ENCODE measurements at places on chromosomes 4 and X.

- no peak for DNase-seq
Measured at GRCh38 chrX:124293810-124294209, 38.6 kb upstream of the TEX13D start.

DNA sequence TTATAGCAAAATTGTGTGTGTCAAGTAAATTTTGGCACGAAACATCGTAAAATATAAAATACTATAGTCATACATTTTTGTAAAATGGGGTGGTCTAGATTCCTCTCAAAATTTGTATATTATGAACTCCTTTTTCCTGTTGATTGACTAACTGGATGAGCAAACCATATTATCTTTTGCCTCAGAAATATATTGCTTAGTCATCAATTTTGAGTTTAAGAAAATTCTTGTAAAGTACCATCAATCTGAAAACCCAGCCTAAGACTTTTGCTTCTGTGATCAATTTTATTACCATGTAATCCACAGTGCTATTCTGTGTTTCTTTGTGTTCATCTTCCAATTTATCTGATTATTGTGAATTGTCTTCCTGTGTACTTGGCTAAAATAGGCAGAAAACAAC, 98.0 kb upstream of the PCDH18 start:
- no peak for DNase-seq

DNA sequence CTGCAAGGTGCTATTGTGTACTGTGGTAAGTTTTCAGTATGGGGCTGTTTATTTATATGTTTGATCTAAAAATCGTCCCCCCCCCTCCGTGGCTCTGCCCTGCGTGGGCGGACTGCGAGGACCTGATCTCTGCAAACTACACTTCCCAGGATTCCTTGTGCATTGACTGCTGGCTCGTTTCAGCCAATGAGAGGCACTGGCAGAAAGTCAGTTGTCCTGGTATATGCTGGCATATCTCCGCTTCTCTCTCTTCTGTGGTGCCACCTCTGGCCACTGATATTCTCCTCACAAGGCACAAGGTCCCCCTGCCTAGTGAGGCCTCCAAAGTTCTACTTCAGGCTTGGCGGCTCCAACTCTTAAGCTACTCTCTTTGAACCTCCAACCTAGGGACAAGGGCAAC, 168.8 kb upstream of the ZFP42 start:
- DNase-seq = no peak

- DNase-seq = no peak
Measured at GRCh38 chr4:131427000-131427399, 1722.1 kb upstream of the PCDH10 start.

DNA sequence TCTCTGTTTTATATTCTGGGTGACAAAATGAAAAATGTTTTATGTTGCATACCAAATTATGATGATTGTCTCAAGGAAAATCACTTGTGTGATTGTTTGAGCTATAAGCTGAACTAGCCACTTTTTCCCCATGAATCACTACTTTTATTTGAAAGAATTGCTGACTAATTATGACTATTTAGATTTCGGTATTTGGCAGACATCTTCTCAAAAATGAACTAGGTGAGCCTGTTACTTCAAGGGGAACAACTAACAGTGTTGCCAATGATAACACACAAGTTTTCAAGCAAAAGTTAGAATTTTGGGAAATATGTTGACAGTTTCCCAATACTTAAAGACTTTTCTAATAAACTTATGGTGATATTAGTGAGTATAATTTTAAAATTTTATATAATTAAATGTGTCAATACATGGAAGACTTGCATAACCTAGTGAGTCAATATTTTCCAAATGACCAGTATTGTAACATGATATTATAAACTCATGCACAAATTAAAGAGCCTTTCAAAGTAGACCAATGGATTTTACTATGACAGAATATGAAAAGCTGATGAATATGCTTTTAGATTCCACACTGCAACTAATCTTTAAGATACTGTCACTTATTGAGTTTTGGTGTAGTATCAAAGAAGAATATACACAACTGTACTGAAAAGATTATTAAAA, 187.7 kb upstream of the GATB start:
- no peak for DNase-seq

DNA sequence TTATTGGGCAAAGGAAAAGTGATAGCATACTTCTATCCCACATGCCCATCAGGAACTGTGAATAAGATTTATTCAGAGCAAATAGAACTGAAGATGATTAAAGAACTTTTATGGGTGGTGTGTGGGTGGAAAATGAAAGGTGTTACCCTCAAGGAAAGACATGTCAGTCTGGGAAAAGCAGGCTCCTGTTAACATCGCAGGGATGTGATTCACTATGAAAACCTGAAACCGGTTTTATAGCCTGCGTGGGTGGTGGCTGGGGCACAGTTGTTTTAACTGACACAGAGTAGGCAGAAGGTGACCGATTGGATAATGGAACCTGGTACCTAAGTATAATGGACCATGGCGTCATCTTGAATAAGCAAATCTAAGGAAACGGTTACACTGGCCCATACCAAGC, 61.3 kb upstream of the CASK start:
- no peak for DNase-seq

GRCh38 chr4:53365121-53365485, 758 bp downstream of the SCFD2 start:
- no peak for DNase-seq

- no peak for DNase-seq
Measured at GRCh38 chr4:153326513-153326912, 18.0 kb upstream of the MND1 start.

GRCh38 chr4:57588557-57588956, 478.4 kb upstream of the IGFBP7 start:
- DNase-seq = no peak

DNA sequence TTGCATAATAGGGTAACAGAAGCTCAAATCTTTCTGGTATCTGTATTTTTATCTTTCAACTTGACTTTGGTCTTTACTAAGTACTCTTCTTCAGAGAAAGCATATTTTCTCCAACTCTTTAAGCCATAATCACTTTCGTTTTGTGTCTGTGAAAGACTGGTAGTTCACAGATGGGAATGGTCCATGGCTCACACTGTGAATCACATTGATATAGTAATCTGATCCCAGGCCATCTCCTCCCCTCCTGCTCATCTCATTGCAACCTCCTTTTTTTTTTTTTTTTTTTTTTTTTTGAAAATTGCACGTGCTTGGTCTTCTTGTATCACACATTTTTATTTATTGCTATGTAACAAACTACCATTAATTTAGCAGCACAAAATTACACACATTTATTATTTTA, 694.5 kb upstream of the SLIT2 start:
- no peak for DNase-seq

Data from stimulated activated naive CD8-positive, alpha-beta T cell treated with anti-CD3 and anti-CD28 coated beads, Interleukin-15, amount 100 ng/mL, for 72 hours (primary cell).